ENCODE measurements at places on chromosomes 13 and 19. TPM values are rescaled to one million over a fixed set of nuclear protein-coding genes. Genes with fewer than 3 reads are reported as not detected.

The SPTBN4 gene
- total RNA-seq = 0.40 TPM

The ZNF227 gene
- 42.2 TPM for total RNA-seq

The FCHO1 gene
- total RNA-seq = 74.2 TPM

The ZNF560 gene
- 0.34 TPM for total RNA-seq

The FAM124A gene
- 0.23 TPM for total RNA-seq

The ZNF548 gene
- 55.0 TPM for total RNA-seq

The PCSK4 gene
- total RNA-seq = 6.7 TPM

The ZBTB45 gene
- total RNA-seq = 18.9 TPM

The BORA gene
- total RNA-seq = 24.2 TPM

The RXFP2 gene
- total RNA-seq = not detected

The RUBCNL gene
- 0.48 TPM for total RNA-seq

DNA sequence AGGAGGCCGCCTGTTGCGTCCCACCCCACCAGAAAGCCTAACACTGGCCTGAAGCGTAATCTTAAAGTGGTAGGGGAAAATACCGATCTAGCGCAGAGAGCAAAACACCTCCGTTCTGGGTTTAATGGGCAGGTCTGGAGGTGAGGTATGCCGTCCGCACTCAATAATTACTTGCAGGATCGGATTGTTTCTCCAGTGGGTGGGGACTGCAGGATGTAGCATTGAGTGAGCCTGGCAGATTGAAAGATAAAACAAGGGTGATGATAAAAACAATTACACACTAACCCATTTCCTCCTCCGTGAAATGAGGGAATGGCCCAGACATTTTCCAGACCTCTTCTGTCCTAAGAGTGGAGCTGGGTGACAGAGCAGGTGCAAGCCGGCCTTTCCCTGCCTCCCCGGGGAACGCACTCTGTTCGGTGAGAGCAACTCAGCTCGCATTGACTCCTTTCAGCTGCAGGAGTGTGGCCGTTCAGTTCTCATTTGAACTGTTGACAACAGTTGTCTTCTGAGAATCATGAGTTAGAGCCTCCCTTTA, 110.2 kb upstream of the DOCK9 start:
- peak; percentile 49 for DNase-seq

DNA sequence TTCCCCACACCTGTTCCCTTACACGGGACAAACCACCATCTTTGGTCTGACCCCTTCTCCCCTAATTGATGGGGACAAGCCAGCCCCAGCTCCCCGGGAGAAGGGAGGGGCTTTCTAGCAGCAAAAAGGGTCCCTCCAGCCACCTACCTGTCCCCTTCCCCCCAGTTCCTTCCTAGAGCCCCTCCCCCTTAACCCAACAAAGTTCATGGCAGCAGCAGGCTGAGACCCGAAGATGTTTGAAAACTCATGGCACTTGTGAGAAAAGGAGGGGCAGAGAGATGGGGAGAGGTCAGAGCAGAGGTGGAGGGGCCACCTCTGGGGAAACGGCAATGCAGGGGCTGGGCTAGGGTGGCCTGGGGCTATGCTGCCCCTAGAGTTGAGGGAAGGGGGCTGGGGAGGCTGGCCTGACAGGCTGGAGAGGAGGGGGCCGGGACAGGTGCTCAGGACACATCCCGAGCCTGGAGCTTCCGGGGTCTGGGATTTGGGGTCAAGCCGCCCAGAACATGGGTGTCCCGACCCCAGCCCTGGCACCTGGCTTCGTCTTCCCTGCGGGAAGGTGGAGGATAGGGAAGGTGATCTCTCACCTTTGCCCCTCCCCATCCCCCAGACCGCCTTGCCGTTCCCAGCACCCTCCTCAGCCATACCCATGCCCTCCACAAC, 12.5 kb upstream of the ASF1B start:
- DNase-seq = no peak

GRCh38 chr13:28657784-28658538, 969 bp upstream of the POMP start:
- DNase-seq = no peak

DNA sequence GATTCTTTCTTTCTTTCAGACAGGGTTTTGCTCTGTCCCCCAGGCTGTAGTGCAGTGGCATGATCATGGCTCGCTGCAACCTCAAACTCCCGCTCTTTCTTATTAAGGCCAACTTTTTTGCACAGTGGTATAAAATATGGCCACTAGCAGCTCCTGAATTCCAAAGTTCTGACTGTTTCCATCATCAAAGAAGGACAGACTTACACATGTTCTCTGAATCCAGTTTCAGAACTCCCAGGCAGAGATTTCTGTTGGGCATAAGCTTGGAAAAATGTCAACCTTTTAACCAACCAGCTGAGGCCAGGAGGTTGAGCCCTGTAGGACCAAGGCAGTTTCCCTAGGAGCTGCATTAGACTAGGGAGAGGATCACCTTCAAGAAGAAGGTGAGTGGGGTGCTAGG, 184.1 kb downstream of the HS6ST3 start:
- DNase-seq = no peak

DNA sequence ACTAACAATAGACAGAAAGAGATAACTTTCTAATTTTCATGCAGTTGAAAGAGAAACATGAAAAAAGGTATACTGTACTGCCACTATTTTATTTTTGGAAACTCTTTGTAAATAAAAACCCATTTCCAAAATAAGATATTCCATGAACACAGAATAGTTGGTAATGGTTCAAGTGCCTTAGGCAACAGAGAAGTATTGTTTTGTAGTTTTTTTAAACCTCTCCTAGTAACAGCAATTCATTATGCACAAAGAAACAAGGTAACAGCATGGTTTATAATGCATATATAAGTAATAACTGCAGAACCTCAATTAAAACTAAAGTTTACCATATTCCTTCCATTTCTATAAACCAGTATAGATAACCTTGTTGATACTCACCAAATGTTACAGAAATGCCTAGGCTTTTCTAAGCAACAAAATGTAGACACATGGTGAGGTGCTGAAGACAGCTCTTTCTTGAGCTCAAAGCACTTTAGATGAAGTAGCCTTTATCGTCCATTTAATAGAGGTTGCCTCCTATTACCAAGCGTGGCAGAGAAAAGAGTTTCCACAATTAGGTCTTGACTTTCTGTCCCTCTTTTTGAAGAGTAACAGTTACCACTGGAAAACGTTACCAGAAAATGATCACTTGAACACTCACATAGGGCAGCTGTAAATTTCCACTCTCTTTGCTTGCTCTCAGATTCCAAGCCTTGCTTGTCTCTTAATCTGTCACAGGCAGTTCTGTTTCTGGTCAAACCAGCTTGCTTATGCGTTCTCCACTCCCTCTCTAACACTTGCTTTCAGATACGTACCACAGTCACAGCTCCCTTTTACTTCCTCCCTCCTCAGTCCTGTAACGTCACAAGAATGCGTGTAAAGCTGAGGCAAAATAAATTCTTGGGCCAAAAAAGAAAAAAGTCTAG, 42.9 kb downstream of the CAB39L start:
- no peak for DNase-seq

- DNase-seq = no peak
Observed at GRCh38 chr13:76974618-76974975, 17.3 kb upstream of the CLN5 start.

- peak; percentile 77 for DNase-seq
Observed at GRCh38 chr19:45952686-45953505, 20.8 kb downstream of the NOVA2 start.

DNA sequence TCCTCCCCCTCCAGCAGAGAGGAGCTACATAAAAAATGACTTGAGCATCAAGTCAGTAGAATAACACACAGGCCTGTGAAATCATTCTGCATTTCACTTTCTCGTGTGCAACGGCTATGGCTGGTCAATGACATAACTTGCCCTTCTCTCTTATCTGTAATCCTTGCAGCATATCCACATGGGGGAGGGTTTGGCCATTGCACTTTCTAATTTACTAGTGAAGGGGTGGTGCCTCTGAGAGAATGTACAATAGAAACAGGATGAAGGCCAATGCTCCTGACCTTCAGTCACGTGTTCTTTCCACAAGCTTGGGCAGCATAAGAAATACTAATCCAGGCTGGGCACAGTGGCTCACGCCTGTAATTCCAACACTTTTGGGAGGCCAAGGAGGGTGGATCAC, 641.0 kb upstream of the ARGLU1 start:
- no peak for DNase-seq

- DNase-seq = no peak
Observed at GRCh38 chr13:38301236-38301635, 48.4 kb upstream of the UFM1 start.

GRCh38 chr13:19567820-19568534, 6.6 kb upstream of the TPTE2 start:
- no peak for DNase-seq

GRCh38 chr13:52348983-52349780, 56.8 kb downstream of the THSD1 start:
- DNase-seq = no peak

DNA sequence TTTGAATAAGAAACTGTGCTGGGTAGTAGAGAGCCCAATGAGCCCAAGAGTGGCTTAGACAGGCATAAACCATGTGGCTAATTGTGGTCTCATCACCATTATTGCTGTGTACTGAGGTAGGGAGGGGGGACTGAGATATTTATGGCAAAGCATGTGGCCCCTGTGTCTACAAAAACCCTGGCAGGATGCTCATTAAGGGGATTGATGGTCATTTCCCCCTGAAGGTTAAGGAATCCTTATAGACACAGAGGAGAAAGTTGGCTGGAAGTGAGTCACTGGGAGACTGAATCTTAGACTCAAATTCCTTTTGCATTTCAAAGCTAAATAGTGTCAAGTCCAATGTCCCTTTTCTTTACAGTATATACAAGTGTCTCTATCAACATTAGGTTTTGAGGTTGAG, 9.8 kb upstream of the DACT3 start:
- no peak for DNase-seq

DNA sequence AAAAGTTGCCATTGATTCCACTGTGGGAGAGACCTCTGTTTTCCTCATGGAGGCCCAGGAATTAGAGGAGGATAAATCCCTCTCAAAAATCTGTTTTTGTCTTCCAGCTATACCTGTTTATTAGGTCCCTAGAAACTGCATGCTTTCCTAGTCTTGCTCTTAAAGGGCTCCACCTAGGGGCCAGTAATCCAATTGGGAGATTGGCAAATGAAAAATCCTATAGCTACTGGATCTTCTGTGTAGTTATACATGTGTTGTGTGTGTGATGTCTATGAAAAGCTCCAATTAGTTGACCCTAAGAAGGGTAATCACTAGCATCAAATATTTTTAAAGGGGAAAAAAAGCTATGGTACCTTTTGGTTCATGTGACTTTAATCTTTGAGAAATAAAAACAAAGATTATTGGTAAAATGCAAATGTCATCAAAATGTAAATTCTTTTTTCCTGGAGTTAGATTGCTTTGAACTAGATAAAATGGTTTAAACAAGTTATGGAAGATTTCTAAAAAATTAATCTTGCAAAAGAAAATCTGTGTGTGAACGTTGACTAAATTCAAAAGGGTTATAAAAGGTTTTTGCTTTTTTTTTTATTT, 63.4 kb upstream of the C1QTNF9B start:
- no peak for DNase-seq

DNA sequence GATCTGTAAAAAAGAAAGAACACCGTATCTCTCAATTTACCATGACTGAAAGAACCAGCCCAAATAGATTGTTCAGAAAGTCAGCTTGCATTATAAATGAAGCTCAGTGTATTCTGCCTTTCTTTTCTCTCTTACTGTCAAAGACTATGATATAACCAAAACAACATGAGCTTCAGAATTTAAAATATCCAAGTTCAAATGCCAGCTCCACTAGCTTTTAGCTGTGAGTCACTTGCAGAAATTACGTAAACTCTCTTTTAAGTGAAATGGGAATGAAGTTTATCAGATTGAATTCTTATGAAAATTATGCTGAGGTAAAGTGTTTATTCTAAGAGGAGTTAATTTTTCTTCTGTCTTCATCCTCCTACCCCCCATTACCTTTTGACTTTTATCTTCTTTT, 20.0 kb upstream of the POSTN start:
- no peak for DNase-seq

- no peak for DNase-seq
Observed at GRCh38 chr19:5086725-5087439, 118.0 kb downstream of the KDM4B start.

DNA sequence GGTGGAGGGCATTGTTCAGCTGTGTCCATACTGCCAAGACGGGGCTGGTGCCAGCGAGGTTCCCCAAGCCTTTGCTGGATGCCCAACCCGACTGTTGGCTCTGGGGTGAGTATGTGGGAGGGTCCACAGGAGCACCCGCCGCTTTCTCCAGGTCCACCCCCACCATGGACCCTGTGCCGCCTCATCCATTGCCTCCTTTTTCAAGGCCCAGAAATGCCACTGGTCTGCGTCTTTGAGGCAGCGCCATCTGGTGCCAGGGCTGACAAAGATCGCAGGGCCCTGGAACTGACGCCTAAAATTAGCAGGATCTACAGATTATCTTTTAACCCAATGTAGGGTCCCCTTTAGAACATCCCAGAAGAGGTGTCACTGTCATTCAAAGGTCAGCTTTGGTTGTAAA, 34.6 kb downstream of the NFIX start:
- no peak for DNase-seq

- no peak for DNase-seq
Observed at GRCh38 chr13:96002322-96003131, 50.7 kb downstream of the UGGT2 start.

DNA sequence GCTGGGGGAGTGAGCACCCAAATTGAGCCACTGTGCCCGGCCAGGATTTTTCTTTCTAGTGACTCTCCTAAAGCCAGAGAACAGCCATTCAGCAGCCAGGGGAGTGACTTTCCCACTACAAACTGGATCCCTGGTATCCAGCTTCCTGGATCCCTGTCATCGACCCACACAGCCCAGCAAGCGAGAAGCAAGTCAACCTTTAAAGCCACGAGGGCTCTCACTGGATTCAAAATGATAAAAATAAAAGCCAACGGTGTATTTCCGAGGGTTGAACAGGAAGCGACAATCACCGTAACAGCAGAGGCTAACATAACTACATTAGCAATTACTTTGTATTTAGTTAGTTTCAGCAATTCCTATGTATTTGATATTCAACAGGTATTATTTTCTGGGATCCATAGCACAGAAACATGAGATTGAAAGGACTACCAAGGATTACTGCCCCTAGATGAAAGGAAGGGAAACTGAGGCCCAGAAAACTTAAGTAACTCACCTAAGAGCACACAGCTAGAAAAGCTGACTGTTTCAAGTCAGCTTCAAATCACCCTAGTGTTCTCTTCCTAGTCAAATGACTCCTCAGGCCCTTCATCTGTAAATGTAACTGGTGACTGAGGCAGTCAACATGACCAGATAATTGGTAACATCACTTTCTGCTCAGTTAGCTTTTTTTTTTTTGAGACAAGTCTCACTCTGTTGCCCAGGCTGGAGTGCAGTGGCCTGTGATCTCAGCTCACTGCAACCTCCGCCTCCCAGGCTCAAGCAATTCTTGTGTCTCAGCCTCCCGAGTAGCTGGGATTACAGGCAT, 2.7 kb downstream of the RFX1 start:
- DNase-seq = peak; percentile 49

DNA sequence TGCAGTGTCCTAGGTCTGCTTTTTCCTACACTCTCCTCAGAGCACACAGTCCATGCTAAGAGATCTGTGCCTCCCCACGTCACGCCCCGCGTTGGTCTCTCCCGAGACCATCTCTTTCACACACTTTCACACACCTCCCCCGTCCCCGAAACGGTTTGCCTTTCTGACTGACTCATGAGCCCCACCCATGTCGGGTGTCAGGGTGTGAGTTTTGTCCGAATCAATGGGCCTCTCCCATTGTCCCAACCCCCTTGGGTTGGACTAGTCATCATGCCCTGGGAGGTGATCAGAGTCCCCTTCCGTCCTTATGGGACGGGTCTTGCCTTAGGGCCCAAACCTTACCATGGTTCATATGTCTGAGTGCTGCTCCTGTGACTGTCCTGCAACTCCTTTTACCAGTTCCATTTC, 214.0 kb upstream of the HTR2A start:
- DNase-seq = no peak

- no peak for DNase-seq
Observed at GRCh38 chr19:34713262-34713637, 20.8 kb upstream of the ZNF181 start.

- DNase-seq = no peak
Observed at GRCh38 chr13:95341441-95341840, 40.2 kb upstream of the ABCC4 start.

Data from activated naive CD8-positive, alpha-beta T cell treated with anti-CD3 and anti-CD28 coated beads, Interleukin-2, amount 10 ng/mL, durations not matched to agents 7 days and 5 days (primary cell).